ENCODE measurements at places on chromosomes 2 and 18. TPM values are rescaled to one million over a fixed set of nuclear protein-coding genes. Genes with fewer than 3 reads are reported as not detected.

The DSG4 gene
- total RNA-seq: not detected

- DNase-seq: no peak
Observed at GRCh38 chr2:76721226-76721625, 801.0 kb downstream of the LRRTM4 start.

GRCh38 chr18:11963991-11964484 is 17.3 kb upstream of the IMPA2 start:
- DNase-seq: no peak

- no peak for DNase-seq
Observed at GRCh38 chr2:44120428-44120827, 48.2 kb upstream of the PPM1B start.

- no peak for DNase-seq
Observed at GRCh38 chr2:37904993-37905392, 20.1 kb upstream of the RMDN2 start.

DNA sequence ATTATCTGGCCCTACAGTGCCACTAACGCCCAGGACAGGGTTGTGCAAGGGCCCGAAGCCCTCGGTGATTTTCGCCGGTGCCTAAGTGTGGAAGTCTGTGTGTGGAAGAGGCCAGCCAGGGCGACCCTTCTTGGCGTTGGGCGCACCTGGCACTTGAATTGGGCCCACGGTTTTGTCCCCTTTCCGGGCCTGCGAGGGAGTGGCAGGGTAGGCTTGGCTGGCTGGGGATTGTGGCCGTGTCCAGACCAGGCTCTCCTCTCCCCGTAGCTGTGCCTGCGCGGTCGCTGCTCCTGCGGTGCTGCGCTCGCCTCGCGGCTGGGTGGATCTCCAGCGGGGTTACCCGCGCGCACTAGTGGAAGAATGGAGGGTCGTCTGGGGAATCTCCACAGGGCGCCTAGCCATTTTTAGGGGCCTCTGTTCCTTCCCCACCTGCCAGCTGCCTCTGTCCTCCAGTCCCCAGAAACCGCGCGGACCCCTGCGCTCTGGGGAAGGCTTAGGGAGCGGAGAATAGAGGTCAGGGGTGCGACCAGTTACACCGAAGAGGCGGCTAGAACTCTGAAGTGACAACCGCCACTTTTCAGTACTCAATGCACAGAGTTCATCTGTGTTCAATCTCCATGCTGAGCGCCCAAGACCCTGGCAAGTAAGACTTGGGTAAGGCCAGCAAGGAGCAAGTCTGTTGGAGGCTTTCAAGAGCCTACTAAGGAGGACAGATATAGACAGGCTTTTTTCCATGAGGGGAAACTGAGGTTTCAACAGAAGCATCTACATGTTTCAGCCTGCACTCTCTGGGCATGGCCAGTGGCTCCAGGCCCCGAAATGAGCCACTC is 16.0 kb downstream of the EVX2 start:
- no peak for DNase-seq

The ABCB11 gene
- total RNA-seq: not detected

DNA sequence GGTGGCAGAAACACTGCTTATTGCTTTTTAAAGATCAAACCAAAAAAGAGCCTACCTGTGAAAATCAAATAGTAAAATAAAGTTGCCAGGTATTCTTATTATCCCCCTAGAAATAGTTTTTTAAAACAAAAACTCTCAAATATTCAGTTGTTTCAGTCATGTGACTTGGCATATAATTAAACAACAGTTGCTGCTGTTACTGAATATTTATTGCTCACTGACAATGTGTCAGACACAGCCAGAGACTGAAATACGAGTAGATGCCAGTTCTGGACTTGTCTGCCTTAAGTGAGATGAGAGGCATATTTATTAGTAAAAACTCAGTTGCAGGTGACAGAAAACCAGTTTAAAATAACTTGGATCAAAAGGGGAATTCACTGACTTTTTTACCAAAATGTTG is 106.0 kb upstream of the RAB12 start:
- no peak for DNase-seq

DNA sequence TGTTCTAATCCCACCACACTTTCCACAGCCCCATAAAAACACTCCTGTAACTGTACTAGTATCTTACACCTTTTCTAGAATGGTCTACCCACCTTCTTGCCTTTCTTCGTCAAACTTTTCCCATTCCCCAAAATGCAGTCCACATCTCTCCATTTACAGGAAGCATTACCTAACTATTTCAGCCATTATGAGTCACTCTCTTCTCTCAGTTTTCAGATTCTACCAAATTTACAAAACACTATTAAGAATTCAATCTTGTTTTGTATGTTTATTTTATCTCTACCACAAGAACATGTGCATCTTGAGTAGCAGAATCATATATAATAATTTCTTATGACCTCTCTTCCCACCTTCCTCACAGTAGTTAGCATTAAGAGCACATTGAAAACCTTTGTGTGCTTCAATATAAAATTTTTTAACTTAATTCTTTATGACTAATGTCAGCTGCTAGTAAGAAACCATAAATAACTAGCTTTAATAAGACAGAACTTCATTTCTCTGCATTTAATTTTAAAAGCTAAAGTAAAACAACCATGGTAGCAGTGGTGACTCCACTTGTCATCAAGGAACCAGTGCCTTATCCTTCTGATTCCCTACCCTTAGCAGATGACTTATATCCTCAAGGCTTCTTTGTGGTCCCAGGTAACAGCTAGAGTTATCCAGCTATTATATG is 56.6 kb upstream of the MAP2 start:
- DNase-seq: no peak

Data from stomach (tissue), 19 donors.